ENCODE measurements at places on chromosomes 2 and 18.

GRCh38 chr2:225276207-225276606, 123.3 kb upstream of the NYAP2 start:
- no peak for DNase-seq

DNA sequence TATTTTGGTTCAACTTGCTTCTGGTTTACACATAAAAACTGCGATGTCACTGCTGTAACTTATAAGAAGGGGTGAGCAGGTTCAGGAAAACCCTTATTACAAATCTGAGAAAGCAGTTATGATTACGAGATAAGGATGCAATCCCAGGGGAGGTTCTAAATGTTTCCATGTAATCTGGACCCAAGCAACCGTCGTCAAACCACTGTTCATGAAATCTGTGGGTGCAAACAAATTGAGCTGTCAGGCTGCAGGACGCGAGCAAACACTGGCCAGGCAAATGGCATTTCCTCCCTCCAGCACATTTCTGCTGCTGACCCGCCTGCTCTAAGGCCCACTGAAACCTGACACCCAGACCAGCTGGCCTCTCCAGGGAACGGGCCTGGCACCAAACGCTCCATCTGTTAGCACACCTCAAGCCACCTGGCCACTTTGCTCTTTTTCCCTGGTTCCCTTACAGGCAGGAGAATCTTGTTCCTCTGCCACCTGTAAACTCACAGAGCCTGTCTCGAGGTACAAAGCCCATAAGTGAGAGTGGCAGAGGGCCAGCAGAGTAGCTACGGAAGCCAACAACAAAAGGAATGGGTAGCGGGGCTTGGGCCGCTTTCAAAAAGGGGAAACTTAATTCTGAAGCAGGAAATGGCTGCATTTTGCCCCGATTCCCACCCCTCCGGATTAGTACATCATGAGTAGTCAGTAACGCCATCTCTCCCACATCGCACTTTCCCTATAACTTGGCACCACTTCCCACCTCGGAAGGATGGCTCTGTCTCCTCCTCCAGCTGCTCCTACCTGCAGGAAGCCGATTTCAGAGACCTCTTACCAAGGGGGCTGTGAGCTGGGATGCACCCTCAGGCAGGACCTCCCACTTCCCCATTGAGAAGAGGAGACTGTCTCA, 26.5 kb downstream of the CRACDL start:
- DNase-seq = no peak

- no peak for DNase-seq
Observed at GRCh38 chr2:47602996-47603395, 179.9 kb upstream of the MSH6 start.

DNA sequence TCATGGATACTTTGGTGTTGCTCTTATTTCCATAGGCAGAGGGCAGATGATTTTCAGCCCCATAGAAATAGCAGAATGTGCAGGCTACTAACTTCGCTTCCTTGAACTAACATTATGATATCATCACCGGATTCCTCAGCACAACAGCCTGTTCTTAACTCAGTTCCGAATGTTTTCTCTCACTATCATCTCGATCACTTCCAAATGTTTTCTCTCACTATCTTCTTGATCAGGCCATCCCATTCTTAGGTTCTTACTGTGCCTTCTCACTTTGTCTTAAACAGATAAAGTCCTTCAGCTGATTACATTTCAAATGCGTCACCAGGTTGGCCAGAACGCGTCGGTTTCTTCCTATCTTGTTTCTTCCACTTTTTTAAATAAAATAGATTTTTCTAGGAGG, 11.4 kb upstream of the MBD2 start:
- DNase-seq = no peak

GRCh38 chr2:178009813-178010212, 62.8 kb downstream of the PDE11A start:
- DNase-seq = no peak

- DNase-seq = no peak
Observed at GRCh38 chr2:191166111-191166755, 15.4 kb upstream of the STAT4 start.

DNA sequence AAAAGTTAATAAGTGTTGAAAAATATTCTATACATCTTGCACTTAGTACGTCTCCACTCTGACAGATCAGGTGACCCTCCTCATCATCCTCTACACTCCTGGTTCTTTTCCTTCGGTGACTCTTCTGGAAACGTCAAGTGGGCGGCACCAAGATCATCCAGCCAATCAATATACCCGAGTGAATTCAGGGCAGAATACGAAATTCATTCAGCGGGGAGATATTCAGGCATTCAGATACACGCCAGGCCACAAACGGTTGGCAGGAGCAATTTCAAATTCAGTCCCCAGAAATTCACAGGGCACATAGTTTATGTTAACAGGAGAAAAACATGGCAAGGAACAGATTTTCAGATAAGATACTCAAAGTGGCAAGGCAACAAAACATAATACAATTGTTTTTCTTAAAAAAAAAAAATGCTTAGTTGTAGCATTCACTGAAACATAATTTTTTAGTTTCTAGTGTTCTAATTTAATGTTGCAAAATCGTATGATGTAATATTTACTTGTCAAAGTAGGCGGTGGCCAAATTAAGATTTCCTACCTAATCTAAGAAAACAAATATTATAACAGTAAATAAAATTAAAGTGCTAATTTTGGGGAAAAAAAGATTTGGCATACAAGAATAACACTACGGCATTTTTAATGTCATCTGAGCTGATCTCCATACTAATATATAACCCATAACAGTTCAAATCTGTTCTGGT, 4.2 kb downstream of the CLK1 start:
- no peak for DNase-seq

DNA sequence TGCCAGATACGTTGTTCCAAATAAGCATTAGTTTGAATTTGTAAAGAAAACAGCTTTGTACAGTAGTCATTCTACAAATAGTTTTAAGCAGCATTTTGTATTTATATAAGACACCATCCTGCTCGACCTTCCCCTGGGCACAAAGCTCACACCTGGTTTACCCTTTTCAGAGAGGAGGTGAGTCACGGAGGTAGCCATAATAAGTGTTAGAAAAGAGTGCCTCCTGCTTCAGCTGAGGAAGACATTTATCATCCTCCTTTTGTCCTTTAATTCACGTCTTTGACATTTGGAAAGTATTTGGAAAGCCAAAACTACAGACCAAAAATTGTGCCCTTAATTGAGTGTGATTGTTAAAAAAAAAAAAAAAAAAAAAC, 6.8 kb downstream of the RAB12 start:
- DNase-seq = no peak

DNA sequence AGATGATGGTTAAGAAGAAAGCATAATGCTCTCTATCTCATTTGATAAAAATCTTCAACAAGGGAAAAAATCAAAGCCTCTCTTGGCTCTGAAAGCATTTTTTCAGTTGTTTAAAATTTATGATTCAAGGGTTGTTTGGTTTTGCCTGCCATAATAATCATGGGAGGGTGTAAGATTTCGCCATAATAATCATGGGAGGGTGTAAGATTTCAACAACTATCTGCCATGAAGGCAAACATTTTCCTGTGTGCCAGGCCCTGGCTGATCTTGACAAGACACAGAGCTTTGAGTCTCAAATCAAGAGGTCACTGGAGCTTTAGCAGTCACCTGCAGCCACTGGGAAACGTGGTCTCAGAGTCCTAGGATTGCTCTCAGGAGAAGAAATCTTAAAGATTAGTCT, 175.1 kb upstream of the PIEZO2 start:
- DNase-seq = no peak

DNA sequence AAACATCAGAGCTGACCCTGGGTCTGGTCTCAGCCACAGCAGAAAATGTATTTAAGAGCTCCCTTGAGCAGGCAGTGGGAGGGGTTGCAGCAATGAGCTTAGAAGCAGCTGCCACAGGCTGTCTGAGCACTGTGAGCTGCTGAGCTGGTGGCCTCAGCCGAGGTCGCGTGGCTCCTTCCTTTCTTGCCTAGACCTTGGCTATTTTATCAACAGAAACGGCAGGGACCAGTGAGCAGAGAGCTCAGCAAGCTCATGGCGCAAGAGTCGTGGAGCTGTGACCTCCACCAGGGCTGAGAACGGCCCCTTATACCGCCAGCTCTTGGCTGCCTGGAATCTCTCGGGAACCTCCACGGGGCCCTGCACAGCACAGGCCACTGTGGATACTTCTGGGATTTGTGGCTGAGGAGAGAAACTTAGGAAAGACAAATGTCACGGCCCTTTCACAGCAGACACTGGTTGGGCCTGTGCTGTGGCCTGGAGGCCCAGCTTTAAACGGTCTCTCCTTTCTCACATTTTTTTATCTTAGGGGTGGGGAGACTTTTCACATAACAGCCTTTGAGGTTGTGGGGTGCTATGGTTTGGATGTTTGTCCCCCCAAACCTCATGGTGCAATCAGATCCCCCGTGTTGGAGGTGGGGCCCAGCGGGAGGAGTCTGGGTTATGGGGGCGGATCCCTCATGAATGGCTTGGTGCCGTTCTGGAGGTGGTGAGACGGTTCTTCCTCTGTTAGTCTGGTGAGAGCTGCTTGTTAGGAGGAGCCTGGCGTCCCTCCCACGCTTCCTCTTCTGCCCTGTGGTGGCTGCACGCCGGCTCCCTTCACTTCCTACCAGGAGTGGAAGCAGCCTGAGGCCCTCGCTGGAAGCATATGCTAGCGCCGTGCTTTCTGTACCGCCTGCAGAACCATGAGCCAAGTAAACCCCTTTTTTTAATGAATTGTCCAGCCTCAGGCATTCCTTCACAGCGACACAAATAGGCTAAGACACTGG, 1.7 kb downstream of the ALLC start:
- DNase-seq = no peak
